ENCODE measurements at places on chromosomes 2 and 18. TPM values are rescaled to one million over a fixed set of nuclear protein-coding genes. Genes with fewer than 3 reads are reported as not detected.

The MYOM1 gene
- 1.7 TPM for polyA plus RNA-seq

The KCNS3 gene
- polyA plus RNA-seq: 2.9 TPM

The DQX1 gene
- 3.4 TPM for polyA plus RNA-seq

The AQP12B gene
- polyA plus RNA-seq: not detected

The PCARE gene
- 0.07 TPM for polyA plus RNA-seq

The CIB4 gene
- not detected for polyA plus RNA-seq

The EN1 gene
- not detected for polyA plus RNA-seq

The MSTN gene
- 0.20 TPM for polyA plus RNA-seq

The EPB41L3 gene
- 28.7 TPM for polyA plus RNA-seq

The BOLL gene
- polyA plus RNA-seq: not detected

The ZNF804A gene
- 0.01 TPM for polyA plus RNA-seq

The SH3RF3 gene
- polyA plus RNA-seq: 1.3 TPM

The GPR75 gene
- 0.71 TPM for polyA plus RNA-seq

The PLA2R1 gene
- polyA plus RNA-seq: 6.2 TPM

The RAB6C gene
- not detected for polyA plus RNA-seq

The SLC14A1 gene
- 0.57 TPM for polyA plus RNA-seq

The SLC38A11 gene
- 0.41 TPM for polyA plus RNA-seq

The ZNF396 gene
- polyA plus RNA-seq: 0.74 TPM

The IL1B gene
- polyA plus RNA-seq: 1.9 TPM
